NCI-H345 (cell line): ENCODE measurements at places on chromosomes 7 and 10.

GRCh38 chr7:159109653-159110035, 35.0 kb downstream of the VIPR2 start:
- DNase-seq: no peak

GRCh38 chr7:41621953-41622831, 80.7 kb downstream of the INHBA start:
- no peak for DNase-seq

DNA sequence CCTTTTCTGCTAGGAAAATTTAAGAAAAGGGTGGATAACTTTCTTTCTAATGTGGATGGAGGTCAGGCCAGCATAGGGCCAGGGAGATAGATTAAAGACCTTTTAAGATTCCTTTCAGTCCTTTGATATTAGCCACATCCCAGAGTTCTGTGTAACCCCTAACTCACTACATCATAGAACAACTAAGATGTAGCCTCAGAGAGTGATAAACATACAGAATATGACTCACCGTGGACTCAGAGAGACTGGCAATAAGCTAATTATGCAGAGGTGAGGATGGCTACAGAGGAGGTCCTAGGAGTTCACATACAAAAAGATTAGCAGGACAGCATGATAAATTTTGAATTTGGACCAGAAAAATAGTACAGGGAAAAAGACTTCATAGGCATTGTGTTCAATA, 141.0 kb downstream of the AOAH start:
- DNase-seq: no peak

GRCh38 chr10:26737730-26738129, 40.2 kb downstream of the PDSS1 start:
- no peak for DNase-seq

- no peak for DNase-seq
These were observed 378.0 kb upstream of the SEMA3D start for GRCh38 chr7:85564861-85565260.

GRCh38 chr7:45683556-45684148, 109.5 kb downstream of the ADCY1 start:
- DNase-seq: no peak
